ENCODE measurements at places on chromosomes 4 and X.

- no peak for DNase-seq
These were observed 93.8 kb downstream of the TLL1 start for GRCh38 chr4:165966833-165967232.

DNA sequence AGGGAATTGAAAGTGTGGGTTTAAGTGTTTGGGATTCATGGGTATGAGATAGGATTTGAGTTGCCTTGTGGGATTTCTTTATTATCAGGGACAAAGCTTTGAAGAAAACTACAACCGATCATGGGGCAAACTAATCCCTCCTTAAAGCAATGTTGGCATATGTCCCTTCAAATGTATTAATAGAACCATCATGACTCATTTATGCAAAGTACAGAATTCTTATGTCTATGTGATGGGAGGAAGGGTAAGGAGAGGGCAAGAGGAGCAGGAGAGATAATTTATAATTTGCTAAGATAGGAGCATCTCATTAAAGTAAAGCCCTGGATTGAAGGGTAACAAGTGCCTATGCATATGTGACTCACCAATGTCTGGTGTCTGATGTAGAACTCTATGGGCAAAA lies 94.2 kb downstream of the PHEX start:
- DNase-seq = no peak

DNA sequence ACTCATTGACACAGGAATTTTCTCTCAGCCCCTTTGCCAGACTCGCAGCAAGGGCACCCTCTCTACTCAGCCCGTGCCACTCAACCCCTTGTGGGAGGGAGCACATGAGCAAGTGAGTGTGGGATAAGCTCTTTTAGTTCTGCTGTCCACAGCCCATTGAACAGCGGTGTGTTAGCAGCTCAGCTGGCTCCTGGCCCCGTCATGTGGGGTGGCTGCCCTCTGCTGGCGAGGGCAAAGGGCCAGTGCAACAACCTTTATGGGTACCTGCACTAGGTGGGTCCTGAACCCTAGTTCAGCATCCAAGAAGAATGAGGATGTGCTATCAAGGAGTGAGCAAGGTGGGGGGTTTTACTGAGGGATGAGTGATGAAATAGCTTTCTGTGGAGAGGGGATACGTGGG lies 85.0 kb upstream of the ZNF81 start:
- DNase-seq = no peak

DNA sequence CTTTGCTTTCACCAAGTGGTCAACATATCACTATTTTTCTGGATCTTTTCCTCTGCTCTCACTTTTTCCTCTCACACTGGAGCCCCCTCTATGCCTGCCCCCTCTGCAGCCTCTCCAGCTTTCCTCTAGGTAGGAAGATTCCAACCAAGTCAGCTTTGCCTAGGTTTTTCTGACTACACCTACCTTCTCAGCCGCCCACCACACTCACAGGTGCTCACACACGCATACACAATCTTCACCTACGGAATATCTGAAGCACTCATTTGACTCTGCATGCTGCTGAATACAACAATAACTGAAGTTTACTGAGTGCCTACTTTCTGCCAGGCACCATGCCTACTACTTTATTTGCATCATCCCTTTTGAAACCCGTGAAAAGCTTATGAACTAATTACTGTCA lies 328.0 kb downstream of the PPP3CA start:
- no peak for DNase-seq

- no peak for DNase-seq
These were observed at the start of gene SHROOM2 for GRCh38 chrX:9785944-9786797. TSS of gene SHROOM2 (plus strand) at chrX:9786429. CDS start at chrX:9786546, 117 bp downstream.

All from muscle of arm (tissue), 14 donors.